Pulmonary artery endothelial cell (primary cell): ENCODE measurements at places on chromosomes 7 and 10. TPM values are rescaled to one million over a fixed set of nuclear protein-coding genes. Genes with fewer than 3 reads are reported as not detected.

DNA sequence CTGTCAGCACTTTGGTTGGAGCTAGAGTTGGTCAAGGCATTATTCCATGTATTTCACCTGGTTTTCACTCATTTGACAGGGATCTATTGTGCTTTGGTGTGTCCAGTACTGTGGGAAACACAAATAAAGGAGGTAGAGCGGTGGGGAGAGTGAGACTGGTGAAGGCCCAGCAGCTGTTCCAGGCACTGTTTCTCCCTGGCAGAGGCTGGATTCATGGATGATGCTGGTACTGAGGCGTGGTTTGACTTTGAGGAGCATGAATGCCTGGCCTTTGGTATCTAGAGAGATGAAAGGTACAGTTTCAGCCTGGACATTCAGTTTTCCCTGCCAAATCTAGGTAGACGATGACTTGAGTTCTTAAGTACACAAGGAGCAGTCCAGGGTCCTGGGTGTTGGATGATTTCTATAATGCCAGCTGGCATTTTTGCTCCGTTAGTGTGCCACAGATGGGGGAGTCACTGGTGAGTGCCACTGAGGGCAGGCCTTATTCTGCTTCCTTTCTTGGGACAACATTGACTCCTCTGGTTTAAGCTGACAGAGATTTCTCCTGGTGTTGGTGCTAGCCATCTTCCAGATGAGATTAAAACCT lies 162.2 kb upstream of the BMPER start:
- no peak for DNase-seq

GRCh38 chr7:107070710-107071109 lies 26.2 kb downstream of the PRKAR2B start:
- DNase-seq, result no peak

DNA sequence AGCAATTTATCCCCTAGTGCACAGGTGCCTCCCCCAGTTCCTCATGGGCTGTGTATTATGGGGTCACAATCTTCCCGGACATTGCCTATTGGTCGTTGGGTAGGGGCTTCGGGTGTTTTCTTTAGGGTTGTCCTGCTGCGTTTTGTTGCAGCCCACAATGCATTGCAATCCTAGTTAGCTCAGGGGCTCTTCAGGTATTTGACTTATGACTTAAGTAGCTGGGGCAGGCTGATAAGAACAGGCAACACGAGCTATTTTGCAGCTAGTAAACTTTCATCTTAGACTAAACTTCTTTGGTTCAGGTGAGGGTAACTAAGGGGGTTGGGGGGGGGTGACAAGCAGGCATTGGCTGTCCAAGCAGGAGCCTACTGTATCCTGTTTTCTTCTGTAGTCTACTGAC lies 158.5 kb downstream of the TPST1 start:
- DNase-seq, result no peak

- no peak for DNase-seq
These were observed 24.6 kb downstream of the VSIR start for GRCh38 chr10:71748671-71749191.

The MCU gene
- total RNA-seq, result 22.4 and 29.9 TPM in 2 replicates

DNA sequence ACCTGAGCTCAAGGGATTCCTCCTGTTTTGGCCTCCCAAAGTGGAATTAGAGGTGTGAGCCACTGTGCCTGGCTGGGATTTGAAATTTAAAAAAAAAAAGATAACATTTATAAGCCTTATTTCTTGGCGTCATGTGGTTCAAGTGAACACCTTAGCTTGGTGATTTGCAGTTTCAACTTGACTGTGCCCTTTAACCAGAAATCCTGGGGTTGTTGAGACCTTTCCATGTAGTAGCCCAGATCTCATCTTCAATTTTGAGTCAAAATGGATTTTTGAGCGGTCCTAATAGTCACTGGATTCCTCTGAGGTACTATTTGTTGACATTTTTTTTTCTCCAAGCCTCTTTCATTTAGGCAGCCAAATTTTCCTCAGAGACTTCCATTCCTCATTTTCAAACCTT lies 29.5 kb upstream of the FBXW4 start:
- no peak for DNase-seq

The TFPI2 gene
- total RNA-seq, result 16.4 and 79.2 TPM in 2 replicates

GRCh38 chr7:39987641-39988347 lies 37.7 kb downstream of the CDK13 start:
- no peak for DNase-seq

DNA sequence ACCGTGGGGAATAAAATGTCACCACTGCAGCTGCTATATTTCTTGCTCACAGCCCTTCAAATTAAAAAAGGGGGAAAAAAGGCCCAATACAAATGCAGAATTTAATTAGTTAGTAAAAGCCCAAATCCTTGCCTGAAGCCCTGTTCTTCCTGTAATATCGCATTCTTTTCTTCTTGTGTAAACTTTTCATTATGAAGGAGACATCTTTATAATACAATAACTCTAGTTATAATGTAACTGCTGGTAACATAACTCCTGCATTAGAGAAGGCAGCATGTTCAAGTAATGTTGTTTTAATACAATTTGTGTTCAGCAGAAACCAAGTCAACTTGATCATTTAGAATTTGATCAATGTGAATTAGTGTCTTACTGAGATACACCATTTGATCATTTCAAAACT lies 250.9 kb downstream of the CHCHD3 start:
- no peak for DNase-seq

- DNase-seq, result no peak
These were observed 5.1 kb downstream of the STK31 start for GRCh38 chr7:23715099-23715498.

- DNase-seq, result no peak
These were observed 56.6 kb upstream of the TRUB1 start for GRCh38 chr10:114881417-114881816.

GRCh38 chr10:88841316-88842111 lies 10.1 kb downstream of the ANKRD22 start:
- no peak for DNase-seq

GRCh38 chr7:25455683-25456251 lies 227.5 kb upstream of the NPVF start:
- no peak for DNase-seq

GRCh38 chr7:1668396-1669063 lies 1.5 kb upstream of the ELFN1 start:
- no peak for DNase-seq

DNA sequence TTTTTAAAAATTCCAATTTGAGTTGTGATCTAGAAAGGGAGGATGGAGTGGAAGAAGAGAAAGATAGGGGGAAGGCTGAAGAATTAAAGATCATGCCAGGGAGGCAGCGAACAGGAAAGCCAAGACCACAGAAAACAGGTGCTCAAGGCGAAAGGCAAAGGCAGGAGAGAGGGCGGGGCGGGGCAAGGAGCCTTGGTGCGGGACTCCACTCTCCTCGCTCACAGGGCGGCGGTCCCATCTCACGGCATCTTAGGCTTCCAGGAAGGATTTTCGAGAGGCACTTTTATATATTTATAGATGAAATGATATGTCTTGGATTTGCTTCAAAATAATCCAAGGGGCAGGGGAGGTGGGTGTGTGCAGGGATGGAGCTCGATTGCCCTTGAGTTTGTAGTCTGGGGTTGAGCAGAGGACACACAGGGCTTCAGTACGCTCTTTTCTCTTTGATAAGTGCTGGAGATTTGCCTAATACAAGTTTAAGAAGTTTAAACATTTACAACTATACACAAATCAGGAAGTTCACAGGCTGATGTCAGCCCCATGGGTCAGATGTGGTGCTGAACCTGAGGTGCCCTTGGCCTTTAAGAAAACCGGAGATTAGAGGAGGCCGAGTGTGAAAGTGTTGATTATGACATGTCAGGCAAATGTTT lies 161.1 kb downstream of the PRKAG2 start:
- DNase-seq, result no peak
